ENCODE measurements at places on chromosomes 5 and 9. TPM values are rescaled to one million over a fixed set of nuclear protein-coding genes. Genes with fewer than 3 reads are reported as not detected.

- H3K27me3 ChIP-seq, result peaks cover 4% of the 10 kb centered on the region
- no peak for DNase-seq
- no peaks in the 10 kb centered on the region for H3K4me1 ChIP-seq
- no peak overlapping the region for H3K27ac ChIP-seq
- no peaks in the 10 kb centered on the region for H3K36me3 ChIP-seq
These were observed 634.8 kb downstream of the IRX1 start for GRCh38 chr5:4230471-4230785.

- no peak overlapping the region for H3K27ac ChIP-seq
- H3K4me3 ChIP-seq, result no peak overlapping the region
- H3K27me3 ChIP-seq, result no peaks in the 10 kb centered on the region
- H3K4me1 ChIP-seq, result no peaks in the 10 kb centered on the region
- H3K36me3 ChIP-seq, result no peaks in the 10 kb centered on the region
These were observed 50.0 kb upstream of the NUDT12 start for GRCh38 chr5:103612545-103612944.

Gene IFNA2
- not detected for total RNA-seq

Gene GPR150
- not detected for total RNA-seq

DNA sequence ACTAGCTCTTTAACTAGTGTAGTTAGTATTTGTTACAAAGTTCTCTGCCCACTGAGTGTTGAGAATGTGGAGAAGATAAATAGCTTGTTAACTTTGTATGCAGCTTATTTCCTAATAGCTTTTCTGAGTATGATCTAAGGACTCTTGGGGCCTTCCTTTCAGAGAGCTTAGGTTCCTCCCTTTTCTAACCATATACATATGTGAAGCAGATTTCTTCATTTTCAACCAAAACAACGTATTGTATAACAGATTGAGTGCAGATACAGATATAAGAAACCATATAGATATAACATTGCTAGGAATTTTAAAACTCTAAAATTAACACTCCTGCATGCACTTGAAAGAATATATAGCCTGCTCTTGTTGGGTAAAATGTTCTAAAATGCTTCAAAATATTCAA lies 70.4 kb downstream of the SCAMP1 start:
- H3K27me3 ChIP-seq, result no peaks in the 10 kb centered on the region
- no peak overlapping the region for H3K4me3 ChIP-seq

DNA sequence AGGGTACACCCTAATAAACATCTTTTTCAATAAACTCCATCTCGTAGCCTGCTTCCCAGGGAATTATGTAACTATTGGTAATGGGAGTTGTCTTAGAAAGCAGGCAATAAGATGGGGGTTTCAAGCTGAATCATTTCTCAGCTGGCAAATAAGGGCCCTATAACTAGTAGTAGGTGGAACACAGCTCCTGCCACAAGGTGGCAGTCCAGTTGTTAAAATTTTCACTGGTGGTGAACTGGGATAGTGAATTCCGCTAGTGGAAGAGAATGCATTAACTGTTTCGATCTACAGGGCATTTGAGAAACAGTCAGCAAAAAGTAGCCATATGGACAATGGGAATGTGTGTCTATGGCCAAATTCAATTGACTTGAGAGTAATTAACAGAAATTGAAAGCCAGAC lies 27.7 kb downstream of the PCDHB15 start:
- H3K4me3 ChIP-seq, result no peak overlapping the region
- no peak for DNase-seq
- no peak overlapping the region for H3K27ac ChIP-seq
- H3K4me1 ChIP-seq, result no peaks in the 10 kb centered on the region
- no peaks in the 10 kb centered on the region for H3K27me3 ChIP-seq

DNA sequence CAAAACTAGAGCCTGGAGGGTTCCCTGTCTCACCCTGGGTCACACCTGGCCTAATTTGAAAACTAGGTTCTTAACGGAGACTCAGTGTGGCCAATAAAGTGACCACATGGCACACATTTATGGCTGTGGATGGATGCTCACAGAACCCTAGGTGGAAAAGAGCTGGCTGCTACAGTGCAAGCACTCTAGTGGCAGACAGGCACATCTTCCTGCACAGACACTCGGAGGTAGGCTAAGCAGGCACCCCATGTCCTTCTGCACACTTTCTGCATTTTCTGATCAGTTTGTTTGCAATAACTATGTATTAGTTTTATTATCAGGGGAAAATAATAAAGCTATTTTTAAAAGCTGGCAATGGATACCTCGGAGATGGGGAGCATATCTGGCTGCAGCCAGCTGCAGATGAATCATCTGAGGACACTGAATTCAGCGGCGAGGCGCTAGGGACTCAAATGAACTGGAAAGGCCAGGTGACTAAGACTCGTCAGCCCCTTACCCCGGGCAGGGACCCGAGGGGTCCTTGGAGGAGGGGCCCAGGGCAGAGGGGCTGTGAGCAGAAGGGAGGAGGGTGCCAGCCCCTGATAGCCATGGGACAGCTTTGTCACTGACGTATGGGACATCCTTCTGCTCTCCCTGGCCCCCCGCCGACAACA lies 96.2 kb downstream of the OLFM1 start:
- peaks cover 3% of the 10 kb centered on the region for H3K27me3 ChIP-seq
- no peaks in the 10 kb centered on the region for H3K36me3 ChIP-seq
- no peaks in the 10 kb centered on the region for H3K4me1 ChIP-seq
- no peak overlapping the region for H3K27ac ChIP-seq

Gene TLX3
- total RNA-seq, result not detected

DNA sequence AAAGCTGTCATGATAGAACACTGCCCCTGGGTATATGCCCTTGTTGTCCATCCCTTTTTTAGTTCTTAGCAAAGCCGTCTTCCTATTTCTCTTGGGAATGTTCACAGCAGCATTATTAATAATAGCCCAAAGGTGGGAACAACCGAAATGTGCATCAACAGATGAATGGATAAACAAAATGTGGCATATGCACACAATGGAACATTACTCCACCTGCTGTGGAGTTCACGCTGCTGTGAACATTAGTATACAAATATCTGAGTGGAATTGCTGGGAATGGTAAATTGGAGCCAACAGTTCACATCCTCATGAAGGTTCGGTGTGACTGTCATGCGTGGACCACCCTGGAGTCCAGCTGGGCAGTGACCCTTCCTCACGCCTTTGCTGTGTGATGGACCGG lies 36.5 kb upstream of the NUTM2G start:
- H3K27me3 ChIP-seq, result no peaks in the 10 kb centered on the region
- no peak overlapping the region for H3K4me3 ChIP-seq
- H3K36me3 ChIP-seq, result peaks cover 2% of the 10 kb centered on the region
- H3K27ac ChIP-seq, result no peak overlapping the region
- H3K4me1 ChIP-seq, result no peaks in the 10 kb centered on the region

- H3K4me3 ChIP-seq, result no peak overlapping the region
- H3K27ac ChIP-seq, result peak overlapping the region; percentile 95
- no peaks in the 10 kb centered on the region for H3K36me3 ChIP-seq
- peaks cover 51% of the 10 kb centered on the region for H3K4me1 ChIP-seq
- no peaks in the 10 kb centered on the region for H3K27me3 ChIP-seq
These were observed 10.6 kb upstream of the F2RL1 start for GRCh38 chr5:76808141-76808691.

Gene COL23A1
- 0.16 TPM for total RNA-seq

GRCh38 chr9:7176561-7176960 lies 418.8 kb downstream of the KDM4C start:
- no peaks in the 10 kb centered on the region for H3K27me3 ChIP-seq
- H3K4me3 ChIP-seq, result no peak overlapping the region
- H3K27ac ChIP-seq, result no peak overlapping the region
- H3K4me1 ChIP-seq, result peaks cover 9% of the 10 kb centered on the region
- no peaks in the 10 kb centered on the region for H3K36me3 ChIP-seq

DNA sequence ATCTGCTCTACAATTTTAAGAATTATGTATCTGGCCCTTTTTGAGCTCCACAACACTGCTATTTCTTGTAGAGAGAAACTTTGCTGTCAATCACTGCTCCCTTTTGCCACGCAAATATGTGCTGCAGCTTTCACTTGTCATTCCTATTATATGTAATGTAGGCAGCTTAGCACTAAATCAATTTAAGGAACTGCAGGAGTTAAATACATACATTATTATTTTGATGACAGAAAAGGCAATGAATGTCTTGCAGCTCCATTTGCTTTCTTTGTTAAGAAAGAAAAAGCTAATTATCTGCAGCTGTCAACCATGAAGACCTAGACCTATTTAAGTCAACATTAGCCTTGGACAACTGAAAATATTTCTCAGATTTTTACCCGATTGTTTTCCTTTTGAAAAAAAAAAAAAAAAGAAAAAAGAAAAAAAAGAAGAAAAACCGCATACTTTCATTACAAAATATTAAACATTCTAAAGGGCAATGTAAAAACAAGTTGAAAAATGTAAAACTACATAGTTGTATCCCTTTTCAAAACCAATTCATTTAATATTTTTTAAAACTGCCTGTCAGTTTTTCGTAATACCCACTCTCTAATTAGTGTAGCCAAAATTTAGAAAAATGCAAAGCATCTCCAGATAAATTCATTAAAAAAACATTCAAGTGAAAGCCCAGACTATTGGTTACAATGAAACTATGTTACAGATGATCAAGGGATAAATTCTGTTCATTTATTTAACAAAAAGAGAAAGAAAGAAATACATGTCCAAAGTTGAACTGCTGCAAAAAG lies 57.2 kb downstream of the RFX3 start:
- H3K4me3 ChIP-seq, result no peak overlapping the region
- H3K4me1 ChIP-seq, result peaks cover 4% of the 10 kb centered on the region
- no peaks in the 10 kb centered on the region for H3K36me3 ChIP-seq
- H3K27ac ChIP-seq, result no peak overlapping the region
- DNase-seq, result no peak
- H3K27me3 ChIP-seq, result no peaks in the 10 kb centered on the region

DNA sequence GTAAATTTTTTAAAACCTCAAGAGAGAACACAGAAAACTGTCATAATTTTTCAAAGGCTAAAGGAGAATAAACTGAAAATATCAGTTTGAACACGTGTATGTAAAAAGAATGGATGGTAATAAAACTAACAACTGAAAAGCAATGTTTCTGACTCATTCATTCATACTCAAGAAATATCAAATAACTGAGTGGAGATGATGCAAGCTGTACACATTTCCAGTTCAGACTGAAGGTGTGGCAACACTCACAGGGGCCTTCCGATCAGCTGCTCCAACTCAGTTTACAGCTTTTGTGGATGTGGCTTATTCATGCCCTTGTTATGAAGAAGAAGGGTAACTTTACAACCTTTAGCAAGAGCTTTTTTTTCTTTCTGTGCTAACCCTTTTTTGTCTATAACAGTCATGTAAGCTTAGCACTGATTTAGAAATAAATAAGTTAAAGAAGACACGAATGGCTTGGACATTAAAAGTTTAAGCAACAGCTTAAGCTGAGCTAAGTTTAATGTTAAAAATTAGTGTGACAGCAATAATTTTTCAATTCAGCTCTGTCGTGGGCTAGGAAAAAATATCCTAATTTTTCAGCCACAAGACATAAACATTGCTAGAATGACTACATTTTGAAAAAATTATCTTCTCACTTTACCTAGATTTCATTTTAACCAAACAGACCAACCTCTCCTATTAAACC lies 453.5 kb downstream of the RAB3C start:
- peak; percentile 89 for DNase-seq
- peak overlapping the region; percentile 28 for H3K27ac ChIP-seq
- no peaks in the 10 kb centered on the region for H3K36me3 ChIP-seq
- no peak overlapping the region for H3K4me3 ChIP-seq
- peaks cover 5% of the 10 kb centered on the region for H3K27me3 ChIP-seq

Gene TAF1L
- 0.02 TPM for total RNA-seq

Gene IQGAP2
- 1.9 TPM for total RNA-seq

GRCh38 chr9:76629205-76629990 lies 134.8 kb upstream of the PCA3 start:
- DNase-seq, result peak; percentile 25
- H3K4me3 ChIP-seq, result no peak overlapping the region
- no peaks in the 10 kb centered on the region for H3K36me3 ChIP-seq
- H3K27me3 ChIP-seq, result no peaks in the 10 kb centered on the region
- no peaks in the 10 kb centered on the region for H3K4me1 ChIP-seq
- no peak overlapping the region for H3K27ac ChIP-seq

Gene SLC6A3
- 0.07 TPM for total RNA-seq

Gene SIL1
- 57.6 TPM for total RNA-seq

DNA sequence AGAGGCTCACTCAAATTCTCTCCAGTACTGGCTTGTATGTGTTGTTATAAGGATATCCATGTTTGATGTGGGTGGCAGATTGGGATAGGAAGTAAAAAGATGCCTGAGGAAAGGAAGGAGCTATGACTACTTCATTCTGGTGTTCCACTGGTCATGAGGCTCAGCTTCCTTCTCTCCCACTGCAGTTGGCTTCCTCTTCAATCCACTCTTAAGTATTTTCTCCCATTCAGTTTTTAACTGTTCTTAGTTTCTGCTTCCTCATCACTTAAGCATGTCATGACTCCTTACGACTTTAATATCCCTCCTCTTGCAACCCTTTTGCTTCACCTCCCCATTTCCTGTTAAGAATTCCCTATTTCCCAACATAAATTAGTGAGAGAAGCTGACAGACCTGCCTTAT lies 81.1 kb downstream of the PJA2 start:
- peaks cover 4% of the 10 kb centered on the region for H3K36me3 ChIP-seq
- H3K27ac ChIP-seq, result no peak overlapping the region
- no peak overlapping the region for H3K4me3 ChIP-seq
- H3K4me1 ChIP-seq, result peaks cover 2% of the 10 kb centered on the region
- peak; percentile 23 for DNase-seq

Gene GRIA1
- total RNA-seq, result 4.2 TPM

- H3K4me3 ChIP-seq, result no peak overlapping the region
- no peak for DNase-seq
- peaks cover 3% of the 10 kb centered on the region for H3K4me1 ChIP-seq
- no peaks in the 10 kb centered on the region for H3K36me3 ChIP-seq
- no peaks in the 10 kb centered on the region for H3K27me3 ChIP-seq
- H3K27ac ChIP-seq, result no peak overlapping the region
These were observed 40.7 kb downstream of the FBXW11 start for GRCh38 chr5:171965745-171966144.

DNA sequence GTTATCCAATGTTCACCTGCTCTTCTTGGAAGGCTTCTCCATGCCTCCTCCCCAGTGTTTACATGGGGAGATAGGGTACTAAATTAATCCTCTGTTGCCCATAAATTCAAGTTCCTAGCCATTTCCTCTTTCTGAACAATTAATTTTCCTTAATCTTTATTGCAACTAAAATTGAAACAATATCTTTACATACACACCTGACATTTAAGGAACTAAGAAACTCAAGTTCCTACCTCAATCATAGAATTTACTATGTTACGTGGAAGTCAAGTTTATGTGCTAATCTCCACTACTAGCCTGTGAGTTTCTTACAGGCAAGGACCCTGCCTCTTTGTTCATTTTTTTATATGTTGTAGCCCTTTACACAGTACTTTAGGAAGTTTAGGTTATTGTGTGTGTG lies 10.1 kb upstream of the ADRB2 start:
- H3K4me3 ChIP-seq, result no peak overlapping the region
- DNase-seq, result no peak
- H3K4me1 ChIP-seq, result no peaks in the 10 kb centered on the region
- no peak overlapping the region for H3K27ac ChIP-seq
- H3K36me3 ChIP-seq, result no peaks in the 10 kb centered on the region

GRCh38 chr9:135379540-135380267 lies 99.9 kb upstream of the PPP1R26 start:
- no peak for DNase-seq
- no peak overlapping the region for H3K4me3 ChIP-seq
- H3K27me3 ChIP-seq, result no peaks in the 10 kb centered on the region
- H3K36me3 ChIP-seq, result no peaks in the 10 kb centered on the region

Measured in astrocyte (in vitro differentiated cells and primary cell).